ENCODE measurements at places on chromosomes 5 and 9.

- DNase-seq = no peak
These were observed 153.9 kb downstream of the SMC2 start for GRCh38 chr9:104247899-104248460.

DNA sequence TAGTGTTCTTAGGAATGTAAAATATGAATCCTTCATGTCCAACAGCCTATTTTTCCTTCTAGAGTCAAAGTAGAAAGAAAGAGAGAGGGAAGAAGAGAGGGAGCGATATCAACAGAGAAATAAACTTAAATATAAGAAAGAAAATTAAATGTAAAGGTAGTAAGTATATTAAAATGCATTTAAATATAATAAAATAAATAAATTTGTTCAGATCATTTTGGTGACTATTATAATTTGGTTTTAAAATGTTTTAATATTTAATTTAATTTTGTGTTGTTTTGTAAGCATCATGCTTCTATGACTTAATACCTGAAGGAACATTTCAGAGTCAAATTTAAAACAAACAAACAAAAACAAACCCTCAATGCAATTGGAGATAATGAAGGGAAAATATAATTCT lies 405.2 kb upstream of the IRX1 start:
- no peak for DNase-seq

- DNase-seq = no peak
These were observed 1.7 kb downstream of the FST start for GRCh38 chr5:53481887-53482716.

- DNase-seq = no peak
These were observed 22.5 kb downstream of the ABO start for GRCh38 chr9:133252301-133253020.

GRCh38 chr5:82164176-82164976 lies 113.8 kb downstream of the RPS23 start:
- DNase-seq = no peak

DNA sequence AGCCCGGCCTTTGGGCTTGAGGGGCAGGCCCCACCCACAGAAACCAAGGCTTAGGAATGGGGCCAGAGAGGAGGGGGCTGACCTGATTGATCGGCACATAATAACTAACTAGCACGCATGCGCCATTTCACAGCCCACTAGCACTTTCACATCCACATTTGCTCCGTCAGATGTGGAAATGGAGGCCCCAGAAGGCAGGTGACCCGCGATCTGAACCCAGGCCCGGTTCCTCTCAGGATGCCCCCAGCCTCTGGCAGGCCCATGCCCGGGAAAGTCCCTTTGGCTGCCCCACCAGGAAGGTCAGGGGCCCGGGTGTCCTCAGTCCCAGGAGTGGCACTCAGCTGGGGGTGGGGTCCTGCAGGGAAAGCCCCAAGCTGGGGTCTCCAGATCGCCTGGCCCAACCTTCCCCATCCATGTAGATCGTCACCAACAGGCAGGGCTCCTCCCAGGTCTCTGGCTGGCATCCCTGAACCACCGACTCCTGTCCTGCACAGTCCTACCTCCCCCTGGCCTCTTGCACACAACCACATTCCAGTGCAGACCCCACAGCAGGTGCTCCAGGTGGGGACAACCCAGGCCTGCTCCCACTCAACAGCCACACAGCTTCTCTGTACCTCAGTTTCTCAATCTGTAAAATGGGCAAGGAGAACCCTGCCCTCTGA lies 46.7 kb downstream of the VAV2 start:
- no peak for DNase-seq

DNA sequence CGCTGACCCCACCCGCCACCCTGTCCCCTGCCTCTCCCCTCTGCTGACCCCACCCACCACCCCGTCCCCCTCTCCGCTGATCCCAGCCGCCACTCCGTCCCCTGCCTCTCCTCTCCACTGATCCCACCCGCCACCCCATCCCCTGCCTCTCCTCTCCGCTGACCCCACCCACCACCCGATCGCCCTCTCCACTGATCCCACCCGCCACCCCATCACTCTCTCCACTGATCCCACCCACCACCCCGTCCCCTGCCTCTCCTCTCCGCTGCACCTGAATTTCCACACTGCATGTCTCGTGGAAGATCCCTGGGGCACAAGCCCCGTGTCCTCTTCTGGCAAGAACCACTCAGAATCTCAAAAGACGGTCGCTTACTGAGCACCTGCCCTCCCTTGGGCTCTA lies 53.4 kb upstream of the OLFM1 start:
- DNase-seq = no peak

DNA sequence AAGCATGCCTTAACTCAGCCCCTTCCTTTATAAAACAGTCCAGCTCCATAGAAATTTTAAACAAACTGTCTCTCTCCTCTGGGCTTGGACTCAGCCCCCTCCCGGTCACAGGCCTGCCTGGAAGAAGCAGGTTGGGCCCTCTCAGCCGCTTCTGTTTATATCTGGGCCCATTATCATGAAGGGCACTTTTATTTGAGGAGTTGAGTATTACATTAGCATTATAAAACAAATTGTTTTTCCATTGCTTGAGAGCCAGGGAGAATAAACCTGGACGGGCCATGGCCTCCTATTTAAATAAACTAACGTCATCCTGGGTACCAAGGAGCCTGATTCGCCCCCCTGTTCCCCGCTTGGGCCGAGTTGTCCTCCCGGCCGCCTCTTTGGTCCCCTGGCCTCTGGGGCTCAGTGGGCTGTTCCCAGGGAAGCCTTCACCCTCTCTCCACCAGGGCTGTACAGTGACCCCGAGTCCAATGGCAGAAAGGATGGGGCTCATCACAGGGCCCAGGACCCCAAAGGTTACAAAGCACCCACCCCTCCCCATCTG lies 13.2 kb downstream of the IRX2 start:
- no peak for DNase-seq

- no peak for DNase-seq
These were observed 229.2 kb upstream of the MAP3K1 start for GRCh38 chr5:56585999-56586691.

DNA sequence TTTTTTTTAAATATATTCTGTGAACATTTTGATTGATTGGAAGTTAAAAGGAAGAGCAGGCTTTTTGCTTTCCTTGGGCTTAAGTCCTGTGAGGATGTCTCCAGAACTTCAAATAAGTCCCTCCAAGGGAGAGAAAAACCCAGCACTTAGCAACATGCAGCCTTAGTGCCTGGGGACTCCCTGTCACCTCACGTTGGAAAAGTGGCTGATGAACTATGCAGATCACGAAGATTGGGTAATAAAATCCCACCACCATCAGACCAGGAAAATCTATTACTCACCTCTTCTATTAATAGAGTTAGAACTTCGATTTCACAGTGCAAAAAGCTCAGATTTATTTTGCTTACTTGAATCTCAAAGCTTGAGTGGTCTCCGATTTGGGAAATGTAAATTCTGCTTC lies 507.0 kb downstream of the MAT2B start:
- DNase-seq = no peak

GRCh38 chr5:54795284-54795683 lies 190.1 kb downstream of the ESM1 start:
- DNase-seq = no peak

GRCh38 chr9:115808695-115809094 lies 344.9 kb upstream of the PAPPA start:
- no peak for DNase-seq

DNA sequence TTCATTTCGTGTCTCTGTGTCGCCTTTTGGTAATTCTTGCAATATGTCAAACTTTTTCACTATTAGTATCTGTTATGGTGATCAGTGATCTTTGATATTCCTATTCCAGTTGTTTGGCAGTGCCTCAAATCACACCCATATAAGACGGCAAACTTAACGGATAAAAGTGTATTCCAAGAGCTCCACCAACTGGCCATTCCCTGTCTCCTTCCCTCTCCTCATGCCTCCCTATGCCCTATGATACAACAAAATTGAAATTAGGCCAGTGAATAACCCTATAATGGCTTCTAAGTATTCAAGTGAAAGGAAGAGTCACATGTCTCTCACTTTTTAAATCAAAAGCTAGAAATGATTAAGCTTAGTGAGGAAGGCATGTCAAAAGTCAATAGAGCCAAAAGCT lies 74.8 kb downstream of the CDK5RAP2 start:
- no peak for DNase-seq

GRCh38 chr5:38162625-38163024 lies 95.7 kb upstream of the EGFLAM start:
- DNase-seq = no peak

DNA sequence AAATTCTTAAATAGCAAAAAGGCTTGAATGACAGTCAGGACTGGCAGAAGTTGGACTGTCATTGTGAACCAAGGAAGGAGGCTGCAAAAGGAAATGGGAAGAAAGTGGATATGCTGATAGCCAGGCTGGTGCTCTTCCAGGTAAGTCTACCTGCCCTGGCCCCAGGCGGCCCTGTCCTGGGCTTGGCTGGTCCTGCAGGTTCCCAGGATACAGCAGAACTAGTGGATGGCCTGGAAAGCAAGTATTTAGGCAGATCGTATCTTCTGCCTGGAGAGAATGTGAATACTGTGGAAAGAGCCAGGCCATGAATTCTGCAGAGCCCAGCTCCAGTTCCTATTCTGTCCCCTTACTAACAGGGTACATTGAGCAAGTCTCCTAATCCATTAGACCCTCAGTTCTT lies 149.3 kb downstream of the SEC61B start:
- no peak for DNase-seq

DNA sequence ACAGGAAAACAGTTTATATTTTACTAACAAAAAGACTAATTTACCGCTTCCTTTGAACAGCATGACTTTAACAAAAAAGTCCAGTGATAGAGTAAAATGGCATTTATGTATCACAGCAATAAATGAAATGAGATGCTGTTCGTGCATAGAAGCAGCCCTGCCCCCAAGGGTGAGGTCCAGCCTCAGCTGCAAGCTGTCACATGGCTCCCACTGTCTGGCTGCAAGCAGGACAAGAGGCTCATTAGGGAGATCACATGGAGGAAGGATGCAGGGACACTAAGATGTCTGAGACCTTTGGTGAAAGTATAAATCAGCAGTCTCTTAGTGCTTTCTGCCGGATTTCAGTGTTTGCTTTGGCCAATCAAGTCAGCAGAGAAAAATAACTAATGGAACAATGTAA lies 23.0 kb downstream of the GDNF start:
- no peak for DNase-seq

DNA sequence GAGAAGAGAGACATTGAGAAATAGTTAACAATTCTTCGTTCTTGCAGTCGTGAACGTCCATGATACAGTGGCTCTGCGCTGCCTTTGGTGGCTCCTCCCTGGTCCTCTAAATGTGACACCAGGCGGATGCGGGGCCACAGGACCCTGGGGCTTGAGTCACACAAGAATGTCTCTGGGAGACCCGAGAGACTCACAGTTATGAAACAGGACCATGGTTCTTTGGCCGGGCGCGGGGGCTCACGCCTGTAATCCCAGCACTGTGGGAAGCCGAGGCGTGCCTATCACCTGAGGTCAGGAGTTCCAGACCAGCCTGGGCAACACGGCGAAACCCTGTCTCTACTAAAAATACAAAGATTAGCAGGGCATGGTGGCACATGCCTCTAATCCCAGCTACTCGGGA lies 767 bp upstream of the ZDHHC11 start:
- DNase-seq = no peak

DNA sequence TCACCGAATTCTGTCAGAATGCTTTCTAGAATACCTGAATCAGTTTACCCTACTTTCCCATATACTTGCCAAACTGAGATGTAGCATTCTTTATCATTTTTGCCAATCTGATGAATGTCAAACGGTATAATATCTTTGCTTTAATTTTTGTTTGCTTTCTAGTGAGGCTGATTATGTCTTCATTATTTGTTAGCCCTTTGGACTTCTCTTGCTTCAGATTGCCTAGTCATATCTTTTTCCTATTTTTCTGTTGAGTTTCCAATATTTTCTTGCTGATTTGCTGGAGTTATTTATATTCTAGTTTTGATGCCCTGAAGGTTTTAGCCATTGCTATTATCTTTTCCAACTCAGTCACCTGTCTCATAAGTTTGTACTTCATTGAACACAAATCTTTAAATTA lies 40.3 kb upstream of the GPBP1 start:
- DNase-seq = no peak

DNA sequence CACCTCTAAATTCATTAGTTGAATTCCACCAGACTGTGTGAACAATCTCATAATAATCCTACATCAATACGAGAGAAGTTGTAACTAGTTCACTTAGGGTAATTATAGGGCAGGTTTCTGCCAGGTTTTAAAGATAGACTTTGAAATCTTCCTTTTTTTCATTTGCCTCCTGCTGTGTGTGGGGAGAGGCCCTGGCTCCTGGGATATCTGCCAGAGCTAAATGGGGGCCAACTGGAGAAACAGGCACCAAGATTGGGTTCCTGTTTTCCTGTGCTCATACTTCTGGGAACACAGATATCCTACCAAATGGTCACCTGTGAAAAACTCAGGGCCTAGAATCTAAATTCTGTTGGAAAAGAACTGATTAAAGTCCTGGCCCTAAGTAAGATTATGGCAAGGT lies 42.3 kb downstream of the SH3RF2 start:
- no peak for DNase-seq

GRCh38 chr9:129235041-129235930 lies 57.2 kb upstream of the IER5L start:
- DNase-seq = no peak

DNA sequence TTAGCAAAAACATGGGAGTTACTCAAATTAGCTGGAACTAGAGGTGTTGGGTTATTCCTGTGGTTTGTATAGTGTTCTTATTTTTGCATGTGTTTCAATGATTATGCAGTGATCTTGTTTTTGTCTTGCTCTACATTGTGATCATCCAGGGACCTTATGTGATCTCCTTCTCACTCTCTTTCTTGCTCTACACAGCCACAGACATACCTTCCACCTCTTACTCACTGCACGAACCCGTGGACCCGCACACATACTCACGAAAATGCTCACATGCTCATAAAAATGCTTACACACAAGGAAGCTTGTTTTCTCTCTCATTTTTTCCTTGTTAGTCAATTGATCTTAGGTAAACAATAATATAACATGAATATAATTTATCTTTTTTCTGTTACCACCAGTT lies 187.1 kb downstream of the KDM4C start:
- no peak for DNase-seq

GRCh38 chr5:170216257-170216864 lies 16.4 kb upstream of the C5orf58 start:
- no peak for DNase-seq

DNA sequence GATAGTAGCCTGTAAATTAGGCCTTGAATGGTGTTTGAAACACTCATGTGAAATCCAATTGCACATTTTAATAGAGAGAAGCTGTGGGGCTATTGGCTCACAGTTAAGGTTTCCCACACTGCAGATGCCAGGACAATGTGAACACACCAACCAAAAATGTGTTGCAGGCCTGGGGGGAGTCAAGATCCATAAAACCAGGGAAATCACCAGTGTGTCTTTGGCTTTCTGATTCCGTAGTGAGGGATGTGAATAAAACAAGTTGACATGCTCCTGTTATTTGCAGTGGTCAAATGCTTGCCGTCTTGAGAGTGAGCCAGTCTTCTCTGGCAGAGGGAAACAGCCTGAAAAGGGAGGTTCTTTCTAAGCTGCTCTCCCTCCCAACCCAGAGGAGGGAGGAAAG lies 79.0 kb downstream of the ZNF462 start:
- no peak for DNase-seq

- no peak for DNase-seq
These were observed 371.3 kb upstream of the RGMB start for GRCh38 chr5:98402130-98402529.

GRCh38 chr9:125634040-125634717 lies 72.8 kb downstream of the MAPKAP1 start:
- DNase-seq = no peak

GRCh38 chr5:96247097-96247701 lies 185.8 kb downstream of the PCSK1 start:
- DNase-seq = no peak

- DNase-seq = no peak
These were observed 157.8 kb downstream of the ARHGEF28 start for GRCh38 chr5:73783828-73784227.

Data from cerebellar nuclear complex (tissue), 1 donor.